Left hindlimb (tissue), 1 donor: ENCODE measurements at places on chromosomes 4 and X.

GRCh38 chrX:15425024-15425423 lies 40.8 kb upstream of the VEGFD start:
- no peak for DNase-seq

GRCh38 chrX:9635803-9636202 lies 129.8 kb downstream of the GPR143 start:
- DNase-seq, result no peak

DNA sequence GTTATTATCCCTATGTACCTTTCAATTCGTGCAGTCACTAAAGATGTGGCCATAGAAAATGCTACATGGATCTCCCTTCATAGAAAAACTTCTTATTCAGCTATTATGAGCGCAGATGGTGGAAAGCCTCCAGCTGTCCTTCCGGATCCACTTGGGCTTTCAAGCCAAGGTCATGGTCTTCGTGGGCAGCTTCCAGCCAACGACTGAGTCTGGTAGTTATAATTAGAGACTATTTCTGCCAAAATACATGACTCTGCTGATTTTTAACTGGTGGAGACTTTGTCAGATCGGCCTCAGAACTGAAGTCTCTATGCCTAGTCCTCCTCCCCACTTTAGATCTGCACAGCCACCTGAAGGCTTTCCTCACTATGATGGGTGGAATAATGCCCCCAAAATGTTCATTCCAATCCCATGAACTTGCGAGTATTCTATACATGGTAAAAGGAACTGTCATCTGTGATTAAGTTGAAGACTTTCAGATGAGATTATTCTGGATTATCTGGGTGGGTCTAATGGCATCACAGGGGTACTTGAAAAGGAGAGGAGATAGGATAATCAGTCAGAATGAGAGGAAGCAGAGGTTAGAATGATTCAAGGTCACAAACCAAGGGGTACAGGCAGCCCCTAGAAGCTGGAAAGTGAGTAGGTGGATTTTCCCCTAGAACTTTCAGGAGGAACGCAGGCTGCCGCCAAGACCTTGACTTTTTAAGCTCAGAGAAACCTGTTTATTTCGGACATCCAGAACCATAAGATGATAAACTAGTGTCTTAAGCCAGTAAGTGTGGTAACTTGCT lies 171.1 kb upstream of the CXCL13 start:
- DNase-seq, result no peak

DNA sequence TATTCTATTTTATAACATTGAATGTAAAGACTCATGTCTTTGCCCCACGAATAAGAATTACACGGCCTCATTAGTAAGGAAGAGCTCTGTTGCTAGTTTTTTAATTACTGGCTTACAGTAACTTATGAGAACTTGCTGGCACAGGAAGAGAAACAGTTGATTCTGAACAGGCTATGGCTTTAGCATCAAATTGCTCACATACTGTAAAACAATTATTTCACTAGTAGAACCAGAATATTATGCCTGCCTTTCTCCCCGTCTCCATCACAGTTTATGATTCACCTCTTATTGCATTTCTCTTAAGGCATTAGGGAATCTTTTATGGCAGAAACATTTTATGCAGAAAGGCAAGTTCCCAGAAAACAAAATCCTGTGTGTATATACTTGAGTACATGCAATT lies 126.1 kb downstream of the SPRY1 start:
- no peak for DNase-seq

DNA sequence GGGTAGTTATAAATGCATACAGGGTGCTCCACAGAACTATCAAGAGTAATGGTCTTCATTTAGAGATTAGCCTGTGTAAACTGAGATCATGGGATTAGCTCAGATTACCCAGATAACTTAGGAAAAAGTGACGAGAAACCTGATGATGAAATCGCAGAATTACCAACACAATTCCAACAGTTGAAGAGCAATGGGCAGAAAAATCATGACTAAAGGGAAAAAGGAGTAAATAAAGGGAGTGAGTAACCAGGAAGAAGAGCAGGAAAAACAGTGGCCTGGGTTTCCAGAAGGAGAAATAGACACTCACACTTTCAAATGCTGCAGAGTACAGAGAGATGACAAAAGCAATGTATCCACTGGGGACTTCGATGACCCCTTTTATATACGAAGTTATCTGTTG lies 817.3 kb downstream of the TRIML1 start:
- no peak for DNase-seq

- DNase-seq, result no peak
These were observed 106.1 kb upstream of the PSAPL1 start for GRCh38 chr4:7540654-7541413.

DNA sequence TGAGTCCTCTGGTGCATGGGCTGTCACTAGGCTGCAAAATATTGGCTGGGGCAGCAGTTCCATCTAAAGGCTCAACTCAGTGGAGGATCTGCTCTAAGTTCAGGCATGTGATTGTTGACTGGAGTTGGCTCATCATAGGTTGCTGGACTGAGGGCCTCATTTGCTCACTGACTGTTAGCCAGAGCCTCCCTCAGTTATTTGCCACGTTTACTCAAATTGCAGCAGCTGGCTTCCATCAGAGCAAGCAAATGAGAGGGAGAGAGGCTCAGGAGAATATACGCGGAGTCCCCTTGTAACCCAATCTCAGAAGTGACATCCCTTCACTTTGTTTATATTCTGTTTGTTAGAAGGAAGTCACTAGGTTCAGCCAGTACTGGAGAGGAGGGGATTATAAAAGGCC lies 54.1 kb downstream of the BMP3 start:
- no peak for DNase-seq

- no peak for DNase-seq
These were observed 102.1 kb downstream of the PCDH18 start for GRCh38 chr4:137430171-137430570.

DNA sequence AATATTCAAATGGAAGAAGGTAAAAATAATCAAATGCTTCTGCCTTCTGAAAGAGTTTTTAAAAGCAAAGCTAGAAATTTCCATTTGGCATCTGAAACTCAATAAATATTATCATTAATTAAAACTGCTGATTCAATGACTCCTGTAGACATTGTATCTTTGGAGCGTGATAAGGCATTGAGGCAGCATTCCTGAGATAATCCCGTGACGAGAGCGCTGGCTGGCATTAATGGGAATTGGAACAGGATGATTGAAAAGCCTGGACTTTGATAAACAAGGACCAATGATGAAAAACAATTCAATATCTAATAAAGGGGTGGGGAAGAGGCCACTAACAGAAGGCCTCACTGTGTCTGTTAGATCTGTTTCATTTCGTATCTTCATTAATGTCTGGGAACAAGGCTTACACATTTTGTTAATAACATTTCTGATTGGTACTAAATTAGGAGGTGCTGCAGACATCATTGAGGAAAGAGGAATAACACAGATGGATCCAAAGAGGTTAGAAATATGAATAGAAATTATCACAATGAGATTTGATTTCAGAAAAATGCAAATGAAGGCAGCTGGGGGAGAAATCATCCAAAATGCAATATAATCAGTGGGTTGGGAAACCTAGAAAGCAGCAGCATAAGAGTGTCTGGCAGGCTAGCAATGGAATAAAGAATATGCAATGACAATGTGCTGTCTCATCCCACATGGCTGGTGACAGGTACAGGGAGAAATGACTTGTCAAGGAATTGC lies 102.3 kb downstream of the SCD5 start:
- no peak for DNase-seq

- no peak for DNase-seq
These were observed 62.0 kb upstream of the NAF1 start for GRCh38 chr4:163228648-163229047.

- no peak for DNase-seq
These were observed 20.8 kb downstream of the BCOR start for GRCh38 chrX:40076750-40077575.

DNA sequence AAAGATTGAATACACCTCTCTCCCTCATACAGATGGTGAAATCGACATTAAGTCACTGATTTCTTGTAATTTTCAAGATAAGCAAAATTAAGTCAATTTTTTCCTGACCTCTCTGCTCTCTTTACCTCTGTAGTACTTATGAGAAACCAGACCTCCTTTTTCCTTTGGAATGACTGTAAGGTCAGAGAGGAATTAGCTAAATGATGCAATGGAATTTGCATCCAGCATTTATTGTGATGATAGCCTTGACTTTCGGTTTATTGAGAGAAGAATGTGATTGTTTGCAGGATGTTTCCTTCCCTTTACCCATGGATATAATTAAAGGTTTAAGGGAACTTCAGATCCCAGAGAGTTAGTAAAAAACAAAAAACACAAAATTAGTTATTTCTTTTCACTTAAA lies 22.4 kb downstream of the STK26 start:
- DNase-seq, result no peak

DNA sequence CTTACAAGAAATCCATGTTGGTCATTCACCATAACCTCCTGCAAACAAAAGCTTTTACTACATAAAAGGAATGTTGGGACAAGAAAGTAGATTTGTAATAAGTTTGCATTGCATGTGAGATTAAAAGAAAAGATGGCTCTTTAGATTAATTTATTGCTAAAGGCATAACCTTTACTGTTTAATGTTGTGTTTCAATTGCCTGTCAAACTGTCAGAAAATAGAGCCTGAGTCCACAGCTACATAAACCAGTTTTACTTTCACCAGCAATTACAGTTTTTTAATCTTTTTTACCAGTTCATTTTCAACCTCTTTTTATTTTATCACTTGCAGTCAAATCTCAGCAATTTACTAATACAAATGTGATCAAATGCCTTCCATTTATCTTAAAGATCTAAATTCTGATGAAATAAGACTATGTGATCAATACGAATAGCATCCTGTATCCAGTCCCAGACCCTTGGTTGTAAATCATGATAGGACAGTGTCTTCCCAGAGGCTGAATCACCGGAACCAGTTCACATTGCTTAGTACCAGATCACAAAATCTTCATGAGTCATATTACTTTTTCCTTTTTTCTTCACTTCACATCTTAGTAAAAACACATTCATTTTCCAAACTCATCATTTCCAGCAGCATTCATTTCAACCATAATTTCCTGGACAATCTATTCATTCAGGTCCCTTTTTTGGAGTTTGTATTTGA lies 95.4 kb upstream of the FRG1 start:
- no peak for DNase-seq

GRCh38 chr4:10196191-10196590 lies 79.6 kb upstream of the WDR1 start:
- no peak for DNase-seq

DNA sequence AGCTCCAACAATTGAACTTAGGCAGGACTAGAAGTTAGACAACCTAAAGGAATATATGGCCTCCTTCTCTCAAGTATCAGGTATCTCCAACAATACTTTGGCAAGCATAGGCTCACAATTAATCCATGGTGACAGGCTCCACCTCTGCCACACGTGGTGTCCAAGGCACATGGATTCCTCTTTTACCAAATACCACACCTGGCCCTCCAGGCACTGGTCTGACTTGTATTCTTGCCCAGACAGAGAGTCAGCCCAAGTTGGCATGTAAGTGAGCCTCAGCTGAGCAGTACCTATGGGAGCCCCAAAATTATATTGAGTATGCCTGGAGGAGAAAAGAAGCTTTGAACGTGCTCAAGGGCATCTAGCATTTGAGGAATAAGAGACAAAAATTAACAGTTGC lies 19.6 kb downstream of the SRPX2 start:
- DNase-seq, result no peak

DNA sequence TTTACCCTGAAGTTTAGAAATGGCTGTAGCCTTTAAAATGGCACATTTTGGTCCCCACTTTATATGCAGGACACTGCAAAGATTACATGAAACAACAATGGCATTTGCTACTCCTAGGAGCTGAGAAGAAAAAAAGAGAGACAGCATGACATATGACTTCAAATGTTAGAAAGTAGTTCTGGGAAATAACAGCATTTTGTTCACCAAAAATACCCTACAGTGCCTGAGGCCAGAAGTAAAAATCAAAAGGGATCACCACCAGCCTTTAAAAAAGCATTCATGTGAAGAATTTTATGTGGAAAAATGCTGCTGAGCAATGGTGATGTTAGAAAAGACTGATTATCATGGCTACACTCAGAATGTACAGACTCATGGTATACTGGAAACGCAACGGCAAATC lies 110.0 kb downstream of the DTHD1 start:
- no peak for DNase-seq

- no peak for DNase-seq
These were observed 30.0 kb downstream of the METAP1 start for GRCh38 chr4:99025506-99025905.

- no peak for DNase-seq
These were observed 154.1 kb upstream of the CPEB2 start for GRCh38 chr4:14848229-14848628.

DNA sequence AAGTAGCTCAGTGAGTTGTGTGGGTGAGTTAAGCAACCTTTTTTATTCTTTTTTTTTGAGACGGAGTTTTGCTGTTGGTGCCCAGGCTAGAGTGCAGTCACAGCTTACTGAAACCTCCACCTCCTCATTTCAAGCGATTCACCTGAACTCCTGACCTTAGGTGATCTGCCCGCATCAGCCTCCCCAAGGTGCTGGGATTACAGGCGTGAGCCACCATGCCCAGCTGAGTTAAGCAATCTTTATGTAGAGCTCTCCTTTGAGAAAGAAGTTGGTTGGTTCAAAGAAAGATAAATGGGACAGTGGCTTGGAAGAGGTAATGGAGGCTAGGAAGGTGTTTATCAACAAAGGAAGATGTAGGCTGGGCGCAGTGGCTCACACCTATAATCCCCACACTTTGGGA lies 3.2 kb downstream of the MSMO1 start:
- DNase-seq, result no peak

DNA sequence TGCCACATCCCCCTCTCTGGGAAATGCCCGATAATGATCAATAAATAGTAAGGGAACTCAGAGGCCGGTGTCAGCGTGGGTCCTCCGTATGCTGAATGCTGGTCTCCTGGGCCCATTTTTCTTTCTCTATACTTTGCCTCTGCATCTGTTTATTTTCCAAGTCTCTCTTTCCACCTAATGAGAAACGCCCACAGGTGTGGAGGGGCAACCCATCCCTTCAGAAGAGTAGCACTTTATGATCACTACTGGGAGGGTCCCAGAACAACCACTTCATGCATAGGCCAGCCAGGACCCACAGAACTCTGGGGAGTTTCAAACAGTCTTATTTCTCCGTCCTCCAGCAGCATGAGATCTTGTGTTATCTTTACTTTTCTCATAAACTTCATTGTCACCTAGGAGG lies 100.1 kb downstream of the CEP44 start:
- DNase-seq, result no peak

DNA sequence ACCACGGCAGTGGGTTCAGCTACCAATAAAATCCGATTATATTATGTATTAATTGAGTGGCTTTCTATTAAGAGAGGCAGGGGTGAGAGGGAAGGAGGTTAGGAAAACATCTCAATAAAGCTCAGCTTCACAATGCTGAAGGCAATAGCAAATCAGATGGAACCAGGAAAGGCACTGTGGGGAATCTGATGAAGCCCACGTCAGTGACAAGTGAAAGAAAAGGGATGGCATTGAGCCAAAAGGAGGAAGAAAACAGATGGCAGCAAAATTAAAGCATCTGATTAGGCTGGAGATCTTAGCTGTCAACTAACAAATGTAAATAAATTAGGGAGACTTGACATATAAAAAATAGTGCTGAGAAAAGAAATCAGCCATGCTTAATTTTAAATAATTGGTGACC lies 180.9 kb downstream of the RASL11B start:
- no peak for DNase-seq
